Fibroblast of villous mesenchyme (primary cell): ENCODE measurements at places on chromosomes 5 and 9. TPM values are rescaled to one million over a fixed set of nuclear protein-coding genes. Genes with fewer than 3 reads are reported as not detected.

Gene PCDHGC4
- 2.6 and 2.9 TPM in 2 replicates for total RNA-seq

Gene INSL4
- not detected in 2 replicates for total RNA-seq

Gene DEPDC1B
- total RNA-seq, result 5.2 and 8.6 TPM in 2 replicates

Gene ACSL6
- total RNA-seq, result 0.43 TPM in 1 of 2 replicates, not detected in the other

Gene LECT2
- not detected in 2 replicates for total RNA-seq

Gene HSD17B3
- total RNA-seq, result not detected in 2 replicates
